ENCODE measurements at places on chromosomes 6 and 20. TPM values are rescaled to one million over a fixed set of nuclear protein-coding genes. Genes with fewer than 3 reads are reported as not detected.

DNA sequence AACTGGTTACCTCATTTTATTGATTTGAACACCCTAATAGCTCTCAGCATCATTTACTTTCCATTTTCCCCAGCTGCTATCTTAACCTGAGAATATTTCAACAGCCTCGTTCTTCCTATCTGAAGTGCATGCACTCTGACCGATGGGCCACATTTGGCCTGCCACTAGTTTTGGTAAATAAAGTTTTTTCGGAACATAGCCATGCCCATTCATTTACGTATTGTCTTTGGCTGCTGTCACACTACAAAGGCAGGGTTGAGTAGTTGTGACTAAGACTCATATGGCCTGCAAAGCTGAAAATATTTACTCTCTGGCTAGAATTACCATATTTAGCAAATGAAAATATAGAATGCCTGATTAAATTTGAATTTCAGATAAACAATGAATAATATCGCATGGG lies 10.8 kb downstream of the ADGRF4 start:
- no peak for DNase-seq

DNA sequence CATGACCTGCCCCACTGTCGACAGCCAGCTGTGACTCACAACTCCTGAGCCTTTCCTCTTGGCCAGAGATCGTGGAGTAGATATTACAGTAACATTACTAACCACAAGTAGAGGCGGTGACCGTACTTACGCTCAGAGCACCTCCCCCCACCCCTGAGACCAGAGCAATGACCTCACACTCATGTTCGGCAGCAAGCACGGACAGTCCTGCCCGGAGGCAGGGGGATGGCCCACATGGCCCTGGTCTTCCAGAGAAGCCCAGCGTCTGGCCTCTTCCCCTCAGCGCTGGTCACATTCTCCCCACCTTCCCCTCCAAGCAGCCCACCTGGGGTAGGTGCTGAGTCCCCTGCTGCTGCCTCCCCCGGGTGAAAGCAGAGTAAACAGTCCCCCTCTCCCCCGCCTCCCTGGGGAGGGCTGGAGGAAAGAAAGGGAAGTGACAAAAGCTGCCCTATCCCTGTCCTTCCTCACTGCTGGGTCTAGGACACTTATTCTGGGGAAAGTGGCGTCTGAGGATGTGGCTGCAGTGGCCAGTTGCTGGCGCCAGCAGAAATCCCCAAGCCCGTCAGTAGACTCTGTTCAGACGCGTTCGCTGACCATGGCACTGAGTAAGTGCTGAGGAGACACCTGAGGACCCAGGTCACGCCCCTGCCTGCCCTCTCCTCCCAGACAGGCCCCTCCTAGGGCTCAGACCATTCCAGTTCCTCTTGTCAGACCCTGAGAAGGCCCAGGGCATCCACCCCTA lies 68.5 kb downstream of the MRPL14 start:
- DNase-seq: peak; percentile 96

GRCh38 chr20:63179687-63180568 lies 36.0 kb downstream of the YTHDF1 start:
- DNase-seq: no peak

DNA sequence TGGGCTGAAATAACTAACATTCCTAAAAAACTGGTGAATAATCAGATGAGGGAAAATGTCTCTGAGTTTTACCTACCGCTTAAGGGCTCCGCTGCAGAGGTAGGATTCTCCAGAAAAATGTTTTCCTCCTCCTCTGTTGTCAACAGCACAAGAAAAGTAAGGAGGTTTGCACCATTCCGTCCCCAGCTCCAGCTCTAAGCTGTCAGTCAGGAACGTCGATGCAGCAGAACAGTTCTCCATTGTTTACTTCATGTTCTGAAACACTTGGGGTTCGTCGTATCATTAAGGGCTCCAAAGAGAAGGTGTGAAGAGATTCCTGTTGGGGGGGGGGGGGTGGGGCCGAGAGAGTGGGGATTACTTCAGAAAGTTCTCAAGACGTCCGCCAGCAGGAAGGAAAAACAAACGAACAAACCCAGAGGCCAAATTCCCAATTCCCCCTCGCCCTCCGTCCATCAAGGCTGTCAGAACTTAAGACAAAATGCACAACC lies 734 bp downstream of the MMS22L start:
- DNase-seq: no peak

DNA sequence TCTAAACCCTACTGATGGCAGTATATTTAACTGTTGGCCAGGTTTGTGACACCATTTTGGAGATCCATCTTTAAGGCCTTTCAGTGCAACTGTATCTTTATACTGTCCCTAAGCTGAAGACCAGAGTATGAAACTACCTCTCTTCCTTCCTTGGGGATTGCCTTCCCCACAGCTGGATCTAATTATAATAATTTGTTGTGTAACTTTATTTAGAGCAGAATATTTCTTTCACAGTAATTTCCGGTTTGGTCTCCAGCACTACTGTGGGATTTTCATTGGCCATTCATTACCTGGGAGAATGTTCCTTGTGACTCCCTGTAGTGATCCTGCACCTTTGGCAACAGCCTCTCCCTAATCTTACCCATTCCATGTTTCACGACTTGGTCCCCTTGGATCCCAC lies 75.2 kb downstream of the AKAP7 start:
- no peak for DNase-seq

DNA sequence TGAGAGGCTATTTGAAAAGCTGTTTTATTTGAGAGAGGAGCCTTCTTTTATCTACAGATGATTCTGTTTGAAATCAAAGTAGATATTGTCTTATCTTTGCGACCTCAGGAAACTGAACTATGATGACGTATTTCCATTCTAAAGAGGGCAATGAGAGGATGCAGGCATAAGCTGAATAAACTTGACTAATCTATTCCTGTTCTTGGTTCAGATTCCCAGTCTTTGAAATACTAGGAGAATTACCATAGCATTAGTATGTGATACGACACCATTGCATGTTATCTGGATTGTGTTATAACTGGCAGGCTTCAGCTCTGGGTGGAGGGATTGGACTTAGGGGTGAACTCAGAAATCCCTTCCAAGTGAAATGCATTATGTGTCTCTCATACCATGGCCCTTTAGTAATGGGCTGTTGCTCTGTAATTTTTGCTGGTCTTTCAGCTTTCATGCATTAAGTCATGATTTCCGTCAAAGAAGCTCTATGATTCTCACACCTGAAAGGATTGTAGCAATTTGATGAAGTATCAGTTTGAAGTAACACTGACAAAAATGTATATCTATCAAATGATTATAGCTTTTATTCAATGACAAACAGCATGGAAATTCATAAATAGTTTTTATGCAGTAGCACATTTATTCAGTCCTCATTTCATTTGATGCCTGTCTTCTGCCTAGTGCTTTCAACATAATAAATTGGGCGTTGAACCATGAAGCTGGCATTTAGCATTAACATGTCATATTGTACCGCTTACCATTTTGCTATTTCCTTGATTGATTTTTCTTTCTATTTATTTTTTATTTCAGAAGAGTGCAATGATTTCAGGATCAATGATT lies 138.4 kb upstream of the SPACA1 start:
- DNase-seq: no peak

DNA sequence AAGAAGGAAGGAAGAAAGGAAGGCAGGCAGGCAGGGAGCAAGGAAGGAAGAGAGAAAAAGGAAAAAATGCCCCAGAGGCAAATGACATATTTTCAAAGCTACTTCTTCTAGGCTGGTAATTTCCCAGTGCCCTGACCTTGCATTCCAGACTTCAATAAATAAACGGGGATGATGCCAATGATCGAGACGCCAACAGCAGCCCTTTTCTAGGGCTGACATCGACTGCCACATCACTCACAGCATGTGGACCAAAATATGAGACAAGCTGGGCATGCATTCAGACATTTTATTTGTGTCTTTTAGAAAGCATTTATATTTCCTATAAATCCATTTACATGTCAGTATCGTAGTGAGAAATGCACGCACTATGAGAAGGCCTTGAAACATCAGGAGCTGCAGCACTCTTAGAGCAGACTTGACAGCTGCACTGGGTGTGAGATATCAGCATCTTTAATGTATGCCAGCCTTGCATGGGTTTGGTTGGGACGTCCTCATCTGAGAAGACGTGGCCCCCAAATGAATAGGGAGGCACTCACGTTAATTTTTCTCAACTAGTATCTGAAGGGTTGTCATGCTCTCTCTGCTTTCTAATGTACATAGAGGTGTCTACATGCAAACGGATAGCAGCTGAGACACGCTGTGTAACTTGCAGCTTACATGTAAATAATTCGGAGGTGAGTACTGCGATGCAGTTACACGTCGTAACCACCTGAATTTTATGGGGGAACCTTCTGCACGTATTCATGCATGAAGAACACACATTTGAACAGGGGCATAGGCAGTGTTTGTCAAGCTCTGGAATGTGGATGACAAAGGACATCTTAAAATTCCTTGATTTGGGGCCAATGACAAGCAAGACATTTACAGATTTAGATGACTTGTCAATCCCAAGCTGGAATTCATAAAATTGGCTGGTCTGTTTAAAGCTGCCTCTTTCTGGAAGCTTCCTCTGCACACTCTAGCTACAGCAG lies 149.1 kb upstream of the AGPAT4 start:
- DNase-seq: no peak

DNA sequence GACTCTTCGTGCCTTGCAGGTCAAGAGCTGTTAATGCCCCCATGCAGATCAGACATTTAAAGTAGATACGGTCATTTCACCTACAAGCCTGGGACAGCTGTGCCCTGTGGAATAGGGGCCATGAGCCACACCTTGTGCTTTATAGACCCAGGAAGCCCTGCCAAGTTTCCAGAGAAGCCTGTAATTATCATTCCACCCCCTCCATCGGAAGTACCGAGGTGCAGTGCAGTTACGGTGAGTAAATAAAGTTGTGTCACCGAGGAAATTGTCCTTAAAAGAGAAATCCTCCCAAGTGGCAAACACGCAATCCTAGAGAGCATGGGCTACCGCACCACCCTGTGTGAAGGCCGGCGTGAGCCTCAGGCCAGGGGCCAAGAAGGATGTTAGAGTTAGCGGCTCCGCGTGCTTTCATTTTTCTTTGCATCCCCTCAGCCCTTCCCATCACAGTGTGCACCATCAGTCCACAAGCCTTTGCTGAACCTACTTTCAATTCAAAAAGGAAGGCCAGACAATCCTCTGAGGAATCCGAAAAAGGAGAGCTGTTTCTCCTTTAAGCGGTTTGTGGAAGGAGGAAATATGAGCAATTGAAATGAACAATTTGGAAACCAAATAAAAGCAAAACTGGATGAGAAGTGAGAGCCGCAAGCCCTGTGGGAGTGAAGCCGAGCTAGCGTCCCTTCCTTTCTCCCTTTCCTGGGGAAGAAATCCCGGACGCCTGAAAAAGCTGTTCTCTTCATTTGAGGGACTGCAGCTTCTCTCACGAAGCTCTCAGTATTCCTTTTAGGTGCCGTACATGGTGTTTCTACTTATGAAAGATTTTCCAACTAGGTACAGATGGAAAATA lies 183.3 kb upstream of the PDE10A start:
- DNase-seq: no peak

GRCh38 chr6:29567541-29567940 lies 8.0 kb upstream of the UBD start:
- no peak for DNase-seq

GRCh38 chr6:28349892-28350737 lies at the start of gene ZKSCAN3:
TSS of gene ZKSCAN3 (plus strand) at chr6:28349947. CDS start at chr6:28359587, 9,640 bp downstream.
- peak; percentile 90 for DNase-seq

Gene OOEP
- not detected for total RNA-seq

Gene PLAGL1
- total RNA-seq: 86.3 TPM

Gene SLC17A9
- 30.0 TPM for total RNA-seq

Gene RSPH4A
- 17.9 TPM for total RNA-seq

Gene SLC22A2
- not detected for total RNA-seq

Gene SCRT2
- total RNA-seq: not detected

Gene PLA2G7
- total RNA-seq: 2.1 TPM

Measured in ascending aorta (tissue), 2 donors.